ENCODE measurements at places on chromosomes 3 and 15.

DNA sequence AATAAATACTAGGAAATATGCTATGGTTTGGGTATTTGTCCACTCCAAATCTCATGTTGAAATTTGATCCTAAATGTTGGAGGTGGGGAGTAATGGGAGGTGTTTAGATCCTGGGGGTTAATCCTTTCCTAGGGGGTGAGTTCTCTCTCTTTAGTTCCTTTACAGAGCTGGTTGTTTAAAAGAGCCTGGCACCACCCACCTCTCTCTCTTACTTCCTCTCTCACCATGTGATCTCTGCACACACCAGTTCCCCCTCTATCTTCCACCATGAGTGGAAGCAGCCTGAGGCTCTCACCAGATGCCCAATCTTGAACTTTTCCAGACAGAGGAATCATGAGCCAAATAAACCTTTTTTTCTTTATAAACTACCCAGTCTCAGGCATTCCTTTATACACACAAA is 10.5 kb downstream of the SLC24A5 start:
- no peak for DNase-seq

GRCh38 chr15:98785807-98786621 is 137.7 kb downstream of the IGF1R start:
- no peak for DNase-seq

- no peak for DNase-seq
Measured at GRCh38 chr3:101279765-101280385, 40.5 kb downstream of the IMPG2 start.

- peak; percentile 84 for DNase-seq
Measured at GRCh38 chr3:171809861-171810628, at the start of gene PLD1. TSS of gene PLD1 (minus strand) at chr3:171810483. CDS start at chr3:171738051, 72,432 bp downstream.

DNA sequence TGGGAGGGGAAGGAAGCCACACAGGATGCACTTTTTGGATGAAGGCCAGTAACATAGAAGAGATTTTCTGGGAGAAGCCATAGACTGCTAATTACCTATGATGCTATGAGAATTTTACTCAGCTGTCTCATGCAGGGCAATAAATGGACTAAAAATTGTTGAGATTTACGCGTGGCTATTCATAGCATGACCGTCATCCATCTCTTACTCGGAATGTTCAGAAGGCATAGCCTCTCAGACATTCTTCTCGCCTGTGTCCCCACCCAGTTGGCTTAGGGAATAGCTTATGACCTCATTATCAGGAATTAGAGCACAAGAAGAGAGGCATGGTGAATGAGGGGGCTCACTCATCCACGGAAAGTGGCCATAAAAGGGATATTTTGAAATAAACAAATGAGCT is 107.9 kb upstream of the ATP10A start:
- DNase-seq: peak; percentile 46

GRCh38 chr15:79919749-79920511 is 23.1 kb upstream of the MTHFS start:
- no peak for DNase-seq

GRCh38 chr3:121545049-121545573 is 677 bp downstream of the POLQ start:
- no peak for DNase-seq

GRCh38 chr3:16653712-16654111 is 48.5 kb upstream of the DAZL start:
- no peak for DNase-seq

DNA sequence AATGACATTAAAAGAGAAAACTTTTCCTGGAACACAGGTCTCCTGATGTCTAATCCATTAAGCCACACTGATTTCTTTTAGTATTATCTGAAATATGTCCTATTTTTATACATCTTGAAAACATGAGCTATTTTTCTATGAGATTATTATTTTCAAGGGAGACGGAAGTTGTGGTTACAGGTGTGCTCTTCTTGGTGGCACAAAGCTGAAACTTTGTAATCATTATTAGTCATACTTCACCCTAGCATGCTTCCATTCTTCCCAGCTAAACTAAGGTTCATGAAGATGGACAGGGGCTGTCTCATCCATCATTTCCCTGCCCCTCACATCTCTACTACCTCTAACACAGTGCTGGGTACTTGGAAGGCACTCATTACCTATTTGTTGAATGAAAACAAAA is 85.6 kb upstream of the POU1F1 start:
- no peak for DNase-seq

- no peak for DNase-seq
Measured at GRCh38 chr3:1214933-1215332, 122.1 kb downstream of the CNTN6 start.

DNA sequence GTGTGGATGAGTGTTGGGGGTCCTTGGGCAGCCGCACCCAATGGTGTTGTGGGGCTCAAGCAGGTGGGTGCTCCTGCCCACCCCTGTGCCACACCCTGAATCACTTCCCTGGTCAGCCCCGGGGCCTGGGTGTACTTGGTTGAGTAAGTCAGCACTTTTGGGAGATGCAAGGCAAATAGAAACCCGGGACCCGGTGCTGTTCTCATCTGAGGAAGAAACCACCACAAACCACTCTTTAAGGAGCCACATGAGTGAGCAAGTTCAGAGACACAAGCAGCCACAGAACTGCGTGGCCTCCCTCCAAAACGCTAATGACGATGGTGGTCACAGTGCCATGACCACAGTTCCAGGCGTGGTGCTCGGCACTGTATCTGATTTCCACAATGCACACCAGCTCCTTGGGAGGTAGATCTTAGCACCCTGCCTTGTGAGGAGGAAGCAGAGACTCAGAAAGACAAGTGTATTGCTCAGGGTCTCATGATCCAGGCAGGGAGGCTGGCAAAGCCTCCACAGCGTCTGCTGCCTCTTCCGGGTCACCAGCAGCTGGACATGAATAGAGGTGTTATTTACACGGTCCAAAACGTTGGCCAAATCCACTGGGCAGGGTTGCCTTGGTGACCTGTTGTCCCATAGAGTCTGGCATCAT is 118.2 kb upstream of the ALDH1A3 start:
- DNase-seq: no peak

DNA sequence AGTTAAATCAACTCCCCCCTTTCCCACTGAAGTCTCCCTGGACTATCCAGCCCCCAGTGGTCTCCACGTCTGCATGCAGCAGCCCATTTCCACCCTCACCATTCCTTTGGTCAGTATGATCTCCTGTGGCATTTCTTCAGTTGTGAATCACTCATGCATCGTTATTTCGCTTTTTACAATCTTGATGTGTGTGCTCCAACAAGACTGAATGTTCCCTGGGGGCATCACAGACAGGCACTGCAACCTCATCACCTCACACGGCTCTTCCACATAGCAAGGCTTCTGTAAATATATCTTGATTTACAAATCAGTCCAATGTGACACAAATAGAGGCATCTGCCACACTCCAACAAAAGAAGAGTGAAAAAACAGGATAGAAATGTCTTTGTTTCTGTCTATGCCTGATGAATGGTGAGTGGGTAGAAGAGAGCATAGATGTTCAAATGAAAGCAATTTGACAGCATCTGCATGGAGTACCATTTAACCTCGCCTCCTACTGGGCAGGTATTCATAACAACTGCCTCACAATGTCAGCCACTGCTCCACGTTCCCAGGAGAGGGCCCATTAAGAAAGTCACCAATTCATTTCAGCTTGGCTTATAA is 5.2 kb downstream of the HEG1 start:
- no peak for DNase-seq

GRCh38 chr3:122797291-122797690 is 2.4 kb downstream of the SLC49A4 start:
- DNase-seq: no peak

GRCh38 chr3:161599697-161600096 is 103.1 kb downstream of the OTOL1 start:
- DNase-seq: no peak

- no peak for DNase-seq
Measured at GRCh38 chr3:160265088-160265487, 39.9 kb downstream of the C3orf80 start.

DNA sequence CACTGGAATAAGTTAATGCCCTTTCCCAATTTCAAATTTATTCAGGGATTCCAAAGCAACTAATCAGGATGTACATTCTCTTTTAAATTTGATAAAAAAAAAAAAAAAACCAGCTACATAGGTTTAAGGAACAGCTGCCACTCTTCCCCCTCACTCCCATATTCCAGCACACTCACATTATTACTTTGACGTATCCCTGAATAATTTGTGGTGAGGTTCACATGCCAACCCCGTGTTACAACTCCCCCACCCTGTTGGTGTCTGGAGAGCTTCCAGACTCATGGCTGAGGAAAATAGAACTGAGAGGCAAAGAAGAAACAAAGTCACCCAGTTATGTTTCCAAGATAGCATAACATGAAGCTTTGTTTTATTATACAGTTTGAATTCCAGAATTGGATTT is 300.5 kb upstream of the MME start:
- DNase-seq: peak; percentile 43
